ENCODE measurements at places on chromosomes 3 and 15. TPM values are rescaled to one million over a fixed set of nuclear protein-coding genes. Genes with fewer than 3 reads are reported as not detected.

GRCh38 chr15:57565311-57565710, 26.4 kb upstream of the MYZAP start:
- no peak overlapping the region for H3K4me3 ChIP-seq
- H3K27ac ChIP-seq = no peak overlapping the region
- H3K36me3 ChIP-seq = no peaks in the 10 kb centered on the region
- DNase-seq = no peak
- peaks cover 5% of the 10 kb centered on the region for H3K4me1 ChIP-seq

GRCh38 chr3:9552252-9552999, 1.2 kb downstream of the LHFPL4 start:
- peaks cover 75% of the 10 kb centered on the region for H3K27me3 ChIP-seq
- peak overlapping the region; percentile 79 for H3K4me3 ChIP-seq
- no peak overlapping the region for H3K27ac ChIP-seq
- H3K36me3 ChIP-seq = no peaks in the 10 kb centered on the region
- DNase-seq = peak; percentile 77

DNA sequence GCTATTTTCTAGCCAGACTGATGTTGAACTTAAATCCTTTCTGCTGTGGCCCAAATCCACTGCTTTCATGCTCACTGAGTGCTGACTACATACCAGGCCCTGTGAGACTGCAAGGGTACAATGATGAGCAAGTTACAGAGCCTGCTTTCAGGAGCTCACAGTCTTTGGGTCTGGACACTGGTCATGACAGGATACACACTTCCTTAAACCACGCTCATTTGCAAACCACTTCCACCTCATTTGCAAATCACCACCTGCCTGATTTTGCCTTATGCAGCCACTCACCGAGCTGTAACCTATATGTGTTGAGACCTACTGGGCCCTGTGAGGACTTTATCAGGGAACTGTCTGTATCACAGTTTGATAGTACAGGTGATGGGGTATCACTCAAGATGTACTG, 50.2 kb upstream of the LRRC58 start:
- peaks cover 66% of the 10 kb centered on the region for H3K36me3 ChIP-seq
- no peaks in the 10 kb centered on the region for H3K27me3 ChIP-seq
- no peak overlapping the region for H3K4me3 ChIP-seq
- no peak for DNase-seq

- no peak overlapping the region for H3K4me3 ChIP-seq
- H3K4me1 ChIP-seq = peaks cover 10% of the 10 kb centered on the region
- H3K36me3 ChIP-seq = peaks cover 59% of the 10 kb centered on the region
- no peaks in the 10 kb centered on the region for H3K27me3 ChIP-seq
- H3K27ac ChIP-seq = peak overlapping the region; percentile 19
- DNase-seq = no peak
Measured at GRCh38 chr3:100719136-100719535, 9.8 kb downstream of the TFG start.

DNA sequence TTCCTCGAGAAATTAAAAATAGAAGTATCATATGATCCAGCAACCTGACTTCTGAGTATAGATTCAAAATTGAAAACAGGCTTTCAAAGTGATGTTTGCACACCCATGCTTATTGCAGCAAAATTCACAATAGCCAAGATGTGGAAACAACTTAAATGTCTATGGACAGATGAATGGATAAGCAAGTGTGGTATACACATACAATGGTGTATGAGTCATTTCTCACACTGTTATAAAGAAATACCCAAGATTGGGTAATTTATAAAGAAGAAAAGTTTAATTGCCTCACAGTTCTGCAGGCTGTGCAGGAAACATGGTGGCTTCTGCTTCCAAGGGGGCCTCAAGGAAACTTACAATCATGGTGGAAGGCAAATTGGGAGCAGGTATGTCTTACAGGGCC, 100.8 kb downstream of the KLF13 start:
- H3K4me1 ChIP-seq = no peaks in the 10 kb centered on the region
- H3K27ac ChIP-seq = no peak overlapping the region
- H3K36me3 ChIP-seq = no peaks in the 10 kb centered on the region
- no peak overlapping the region for H3K4me3 ChIP-seq
- H3K27me3 ChIP-seq = no peaks in the 10 kb centered on the region

DNA sequence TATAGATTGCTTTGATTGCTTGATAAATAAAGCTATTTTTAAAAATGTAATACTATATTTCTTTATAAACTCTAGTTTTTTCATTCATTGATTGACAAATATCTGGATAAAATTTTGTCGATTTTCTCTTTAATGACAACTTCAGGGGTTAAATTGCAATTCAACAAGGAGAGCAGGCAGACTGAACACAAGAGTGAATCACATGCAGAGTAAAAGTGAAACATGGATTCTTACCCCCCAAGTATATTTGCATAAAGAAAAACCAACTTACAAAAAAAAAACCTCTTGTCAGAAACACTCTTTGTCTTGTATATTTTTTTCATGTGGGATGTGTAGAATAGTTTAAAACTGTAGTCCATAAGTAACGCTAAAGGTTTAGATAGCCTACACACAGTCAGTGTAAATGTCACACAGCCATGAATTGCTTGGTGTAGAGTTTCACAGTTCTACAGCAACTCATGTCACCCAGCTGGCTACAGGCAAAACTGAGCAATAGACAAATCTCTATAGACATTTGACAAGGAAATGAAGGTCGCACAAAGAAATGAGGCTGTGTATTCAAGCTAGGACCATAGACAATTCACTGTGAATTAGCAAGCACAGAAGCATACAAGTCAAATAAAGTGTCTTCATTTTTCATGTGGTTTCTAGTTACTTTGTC, 141.6 kb downstream of the THRB start:
- H3K27ac ChIP-seq = no peak overlapping the region
- DNase-seq = no peak
- H3K27me3 ChIP-seq = no peaks in the 10 kb centered on the region
- H3K4me1 ChIP-seq = peaks cover 9% of the 10 kb centered on the region
- no peaks in the 10 kb centered on the region for H3K36me3 ChIP-seq
- H3K4me3 ChIP-seq = no peak overlapping the region

DNA sequence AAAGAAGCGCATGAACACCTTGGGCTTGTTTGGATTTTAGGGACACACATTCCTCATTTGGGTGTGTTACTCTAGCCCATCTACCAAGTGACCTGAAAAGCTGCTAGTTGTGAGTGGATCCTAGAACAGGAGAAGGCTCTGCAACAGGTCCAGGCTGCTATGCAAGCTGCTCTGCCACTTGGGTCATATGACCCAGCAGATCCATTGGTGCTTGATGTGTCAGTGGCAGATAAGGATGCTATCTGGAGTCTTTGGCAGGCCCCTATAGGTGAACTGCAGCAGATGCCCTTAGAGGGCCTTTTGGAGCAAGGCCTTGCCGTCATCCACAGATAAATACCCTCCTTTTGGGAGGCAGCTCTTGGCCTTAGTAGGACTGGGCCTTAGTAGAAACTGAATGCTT, 53.2 kb downstream of the PAQR5 start:
- no peak overlapping the region for H3K4me3 ChIP-seq
- no peaks in the 10 kb centered on the region for H3K27me3 ChIP-seq
- H3K36me3 ChIP-seq = peaks cover 4% of the 10 kb centered on the region
- DNase-seq = no peak
- H3K4me1 ChIP-seq = no peaks in the 10 kb centered on the region

MAP6D1 gene
- 3.2 TPM for total RNA-seq

DNA sequence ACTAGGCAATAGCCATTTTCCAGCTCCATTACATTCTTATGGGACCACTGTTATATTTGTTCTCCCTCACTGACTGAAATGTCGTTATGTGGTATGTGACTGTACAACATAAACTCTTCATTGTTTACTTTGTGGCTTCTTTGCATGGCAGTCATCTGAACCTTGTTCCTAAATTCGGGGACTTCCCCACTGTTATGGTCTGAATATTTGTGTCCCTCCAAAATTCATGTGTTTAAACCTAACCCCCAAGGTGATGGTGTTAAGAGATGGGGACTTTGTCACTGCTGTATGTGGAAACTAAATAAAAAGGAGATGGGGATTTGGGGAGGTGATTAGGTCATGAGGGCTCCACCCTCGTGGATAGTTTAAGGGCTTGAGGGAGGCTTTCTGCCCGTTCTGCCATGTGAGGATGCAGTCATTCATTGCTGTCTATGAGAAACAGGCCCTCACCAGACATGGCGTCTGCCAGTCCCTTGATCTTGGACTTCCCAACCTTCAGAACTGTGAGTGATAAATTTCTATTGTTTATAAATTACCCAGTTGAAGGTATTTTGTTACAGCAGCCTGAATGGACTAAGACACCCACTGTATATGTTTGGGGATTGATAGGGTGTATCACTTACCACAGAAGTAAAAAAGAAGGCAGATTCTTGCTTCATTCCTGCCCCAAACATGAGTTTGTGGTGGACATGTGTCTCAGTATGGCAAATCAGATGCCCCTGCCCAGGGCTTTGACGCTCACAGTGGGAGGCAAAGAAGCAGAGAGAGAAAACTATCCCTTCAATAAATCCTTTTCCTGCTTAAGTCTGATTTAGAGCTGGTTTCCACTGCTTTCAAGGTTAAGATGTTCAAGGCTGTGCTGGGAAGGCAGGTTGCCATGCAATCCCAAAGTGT, 138.0 kb upstream of the UBE2E1 start:
- H3K36me3 ChIP-seq = no peaks in the 10 kb centered on the region
- peaks cover 20% of the 10 kb centered on the region for H3K4me1 ChIP-seq
- H3K27me3 ChIP-seq = no peaks in the 10 kb centered on the region
- no peak for DNase-seq
- H3K4me3 ChIP-seq = no peak overlapping the region

DNA sequence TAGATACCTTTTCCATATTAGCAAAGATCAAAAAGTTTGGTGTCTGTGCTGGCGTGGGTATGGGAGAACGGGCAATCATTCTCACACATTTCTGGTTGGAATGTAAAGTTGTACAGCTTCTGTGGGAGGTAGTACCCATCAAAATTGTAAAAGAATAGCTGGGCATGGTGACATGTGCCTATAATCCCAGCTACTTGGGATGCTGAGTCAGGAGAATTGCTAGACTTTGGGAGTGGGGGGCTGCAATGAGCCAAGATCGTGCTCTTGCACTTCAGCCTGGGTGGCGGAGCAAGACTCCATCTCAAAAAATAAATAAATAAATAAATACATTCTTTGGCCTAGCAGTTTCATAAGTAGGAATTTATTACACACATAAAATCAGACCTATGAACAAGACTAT, 22.9 kb downstream of the LCTL start:
- H3K4me1 ChIP-seq = no peaks in the 10 kb centered on the region
- H3K27me3 ChIP-seq = no peaks in the 10 kb centered on the region
- no peak overlapping the region for H3K4me3 ChIP-seq
- H3K36me3 ChIP-seq = peaks cover 28% of the 10 kb centered on the region
- no peak overlapping the region for H3K27ac ChIP-seq

KIF15 gene
- total RNA-seq = 5.7 TPM

GRCh38 chr3:171970301-171970788, 69.0 kb upstream of the FNDC3B start:
- peaks cover 20% of the 10 kb centered on the region for H3K4me1 ChIP-seq
- H3K27ac ChIP-seq = no peak overlapping the region
- H3K27me3 ChIP-seq = no peaks in the 10 kb centered on the region
- no peaks in the 10 kb centered on the region for H3K36me3 ChIP-seq
- H3K4me3 ChIP-seq = no peak overlapping the region

DNA sequence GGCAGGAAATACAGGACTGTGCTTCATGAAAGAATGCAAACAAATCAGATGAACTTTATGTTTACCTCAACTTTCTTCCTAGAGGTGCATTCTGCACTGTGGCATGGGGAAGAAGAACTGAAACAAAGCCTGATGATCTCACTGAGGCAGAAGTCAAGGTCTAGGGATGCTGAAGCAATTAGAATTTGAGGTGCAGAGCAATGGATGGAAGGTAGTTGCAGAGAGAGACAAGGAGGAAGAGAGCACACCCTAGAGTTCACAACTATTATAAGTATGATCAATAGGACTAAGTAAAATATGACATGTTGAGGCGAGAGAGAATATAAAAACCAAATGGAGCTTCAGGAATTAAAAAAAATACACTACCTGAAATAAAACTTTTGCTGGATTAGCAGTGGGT, 420.1 kb downstream of the EDEM1 start:
- no peak overlapping the region for H3K27ac ChIP-seq
- DNase-seq = no peak
- no peaks in the 10 kb centered on the region for H3K36me3 ChIP-seq
- H3K27me3 ChIP-seq = no peaks in the 10 kb centered on the region
- no peak overlapping the region for H3K4me3 ChIP-seq

DNA sequence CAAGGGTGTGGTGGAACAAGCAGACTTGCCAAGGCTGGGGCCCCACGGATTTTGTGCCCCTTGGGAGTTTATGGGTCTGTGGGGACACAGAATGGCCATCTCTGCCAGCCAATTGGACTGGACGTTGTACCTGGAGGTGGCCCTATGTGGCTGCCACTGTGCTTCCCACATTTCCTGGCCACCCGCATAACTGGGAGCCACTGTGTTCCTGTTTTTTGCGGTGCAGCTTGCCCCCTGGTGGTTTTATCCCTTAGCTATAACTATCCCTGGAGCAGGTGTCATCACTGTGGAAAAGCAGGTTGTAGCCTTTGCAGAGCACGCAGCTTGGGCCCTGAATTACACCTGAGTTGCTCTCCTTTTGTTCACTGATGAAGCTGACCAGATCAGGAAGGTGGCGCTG, 306.3 kb downstream of the ZPLD1 start:
- H3K27ac ChIP-seq = no peak overlapping the region
- no peak for DNase-seq
- H3K36me3 ChIP-seq = no peaks in the 10 kb centered on the region

ECT2 gene
- total RNA-seq = 45.1 TPM

DNA sequence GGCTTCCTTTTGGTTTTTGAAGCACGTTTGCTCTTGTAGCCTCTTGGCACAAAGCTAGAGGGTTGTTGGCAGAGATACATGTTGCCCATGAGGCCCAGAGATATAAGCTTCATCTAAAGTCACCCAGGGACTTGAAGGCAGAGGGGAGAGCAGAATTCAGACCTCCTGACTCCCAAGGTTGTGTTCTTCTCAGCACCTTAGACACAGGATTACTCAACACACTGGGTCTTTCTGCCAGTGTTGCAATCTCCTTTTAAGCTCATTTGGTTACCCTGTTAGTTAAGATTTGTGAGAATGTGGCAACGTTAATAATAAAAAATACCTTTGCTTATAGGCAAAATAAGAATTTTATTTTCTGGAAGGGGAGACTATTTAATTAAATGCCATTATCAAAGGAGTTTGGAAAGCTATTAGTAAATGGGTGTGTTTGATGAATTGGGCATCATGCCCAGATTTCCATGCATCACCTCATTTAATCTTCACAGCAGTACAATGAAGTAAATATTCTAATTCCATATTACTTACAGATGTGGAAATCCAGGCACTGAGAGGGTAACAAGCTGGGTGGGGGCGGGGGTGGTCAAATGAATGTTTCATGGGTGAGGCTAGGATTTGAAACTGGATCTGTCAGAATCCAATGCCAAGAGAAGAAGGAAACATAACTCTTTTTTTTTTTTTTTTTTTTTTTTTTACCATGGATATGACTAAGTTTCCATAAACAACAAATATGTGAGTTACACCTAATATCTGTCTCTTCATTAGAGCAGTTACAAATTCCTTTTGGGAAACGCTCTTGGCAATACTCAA, 183.3 kb downstream of the NR1D2 start:
- peaks cover 2% of the 10 kb centered on the region for H3K4me1 ChIP-seq
- H3K4me3 ChIP-seq = no peak overlapping the region
